ENCODE measurements at places on chromosomes 4 and X. TPM values are rescaled to one million over a fixed set of nuclear protein-coding genes. Genes with fewer than 3 reads are reported as not detected.

DNA sequence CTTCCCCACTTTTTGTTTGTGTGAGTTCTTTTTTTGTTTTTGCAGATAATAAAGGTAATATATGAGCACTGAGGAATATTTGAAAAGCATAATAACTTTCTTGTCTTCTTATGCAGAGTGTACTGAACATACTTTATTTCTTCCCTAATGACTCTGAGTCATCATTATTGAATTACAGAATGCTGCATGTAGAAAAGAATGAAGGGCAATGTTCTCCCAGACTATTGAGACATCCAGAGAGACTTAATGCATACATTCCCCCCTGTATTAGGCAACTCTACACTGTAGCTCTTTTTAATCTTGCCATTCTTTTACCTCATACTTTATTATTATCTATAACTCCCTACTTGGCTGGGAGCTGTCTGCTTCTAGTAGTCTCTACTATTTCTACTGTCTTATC, 240.5 kb upstream of the ANKRD50 start:
- DNase-seq = no peak

DNA sequence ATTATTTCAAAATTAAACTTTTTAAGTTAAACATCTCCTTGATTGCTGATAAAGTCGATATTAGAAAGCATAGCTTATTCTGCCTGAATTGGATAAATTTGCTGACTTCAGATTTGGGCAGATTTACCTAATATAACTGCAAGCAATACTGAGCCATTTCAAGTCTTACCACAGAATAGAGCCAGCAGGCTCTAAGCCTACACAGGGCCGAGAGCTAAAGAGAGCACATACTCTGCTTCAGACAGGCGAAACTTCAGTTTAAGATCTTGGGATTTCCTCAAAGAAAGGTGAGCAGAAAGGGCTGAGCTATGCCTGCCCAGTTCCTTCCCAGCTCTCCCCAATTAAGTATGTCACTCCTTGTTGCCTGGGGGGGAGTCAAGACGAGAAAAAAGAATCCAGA, 240.6 kb upstream of the NOCT start:
- no peak for DNase-seq

- no peak for DNase-seq
These were observed 10.7 kb upstream of the PDHA1 start for GRCh38 chrX:19332983-19333382.

GRCh38 chrX:114584375-114584943, 573 bp downstream of the HTR2C start:
- DNase-seq = no peak

- no peak for DNase-seq
These were observed 118.0 kb downstream of the SLC4A4 start for GRCh38 chr4:71456841-71457240.

- no peak for DNase-seq
These were observed 96.8 kb upstream of the FRAS1 start for GRCh38 chr4:77960367-77960766.

- DNase-seq = no peak
These were observed 52.1 kb upstream of the MSANTD1 start for GRCh38 chr4:3196670-3197359.

Gene KCTD8
- polyA plus RNA-seq = 4.8 TPM

Gene TMPRSS11E
- polyA plus RNA-seq = 0.11 TPM

Gene TLL1
- polyA plus RNA-seq = 2.4 TPM

Gene F11
- 5.6 TPM for polyA plus RNA-seq

Gene NAP1L3
- polyA plus RNA-seq = 14.8 TPM

Gene TRPC3
- 1.3 TPM for polyA plus RNA-seq
